ENCODE measurements at places on chromosomes 4 and X.

DNA sequence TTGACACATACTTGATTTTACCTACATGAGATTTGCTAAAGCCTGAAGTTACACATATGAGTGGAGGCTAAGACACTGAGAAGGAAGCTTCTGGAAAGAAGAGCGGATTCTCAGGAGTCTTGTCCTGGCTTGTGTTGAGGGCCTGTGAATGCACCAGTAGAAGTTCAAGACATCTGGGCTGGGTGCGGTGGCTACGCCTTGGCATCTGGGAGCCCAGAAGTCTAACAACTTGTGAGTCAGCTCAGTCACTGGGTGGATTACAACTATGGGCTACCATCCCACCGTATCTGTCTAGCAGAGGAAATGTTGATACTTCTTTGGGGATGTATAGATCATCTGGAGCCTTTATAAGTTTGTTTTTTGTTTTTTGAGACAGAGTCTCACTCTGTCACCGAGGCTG, 375.6 kb upstream of the SMIM31 start:
- no peak for DNase-seq

DNA sequence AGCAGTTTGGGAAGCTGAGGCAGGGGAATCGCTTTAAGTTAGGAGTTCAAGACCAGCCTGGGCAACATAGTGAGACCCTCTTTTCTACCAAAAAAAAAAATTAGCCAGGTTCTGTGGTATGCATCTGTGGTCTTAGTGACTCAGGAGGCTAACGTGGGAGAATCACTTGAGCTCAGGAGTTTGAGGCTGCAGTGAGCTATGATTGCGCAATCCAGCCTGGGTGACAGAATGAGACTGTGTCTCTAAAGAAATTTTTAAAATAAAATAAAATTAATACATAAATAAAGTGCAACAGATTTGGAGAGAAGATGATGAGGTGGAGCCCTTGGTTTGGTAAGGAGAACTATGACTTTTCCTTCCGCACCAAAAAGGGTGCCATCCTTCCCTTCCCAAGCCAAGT, 436.9 kb downstream of the NLGN4X start:
- DNase-seq = no peak

DNA sequence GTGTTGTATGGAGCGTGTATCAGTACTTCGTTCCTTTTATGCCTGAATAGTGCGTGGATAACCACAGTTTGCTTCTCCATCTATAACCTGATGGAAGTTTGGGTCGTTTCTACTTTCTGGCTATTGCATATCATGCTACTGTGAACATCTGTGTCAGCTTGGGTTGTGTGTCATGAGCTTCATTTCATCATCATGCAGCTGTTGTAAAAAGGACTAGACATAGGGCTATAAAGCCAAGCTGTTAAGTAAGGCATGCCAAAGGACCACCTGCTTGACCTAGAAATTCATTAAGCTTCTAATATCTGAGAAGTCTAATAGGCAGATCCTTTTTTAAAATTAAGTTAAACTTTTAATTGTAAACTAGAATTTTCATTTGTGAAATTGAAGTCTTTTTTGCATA, 18.4 kb downstream of the SMS start:
- no peak for DNase-seq

DNA sequence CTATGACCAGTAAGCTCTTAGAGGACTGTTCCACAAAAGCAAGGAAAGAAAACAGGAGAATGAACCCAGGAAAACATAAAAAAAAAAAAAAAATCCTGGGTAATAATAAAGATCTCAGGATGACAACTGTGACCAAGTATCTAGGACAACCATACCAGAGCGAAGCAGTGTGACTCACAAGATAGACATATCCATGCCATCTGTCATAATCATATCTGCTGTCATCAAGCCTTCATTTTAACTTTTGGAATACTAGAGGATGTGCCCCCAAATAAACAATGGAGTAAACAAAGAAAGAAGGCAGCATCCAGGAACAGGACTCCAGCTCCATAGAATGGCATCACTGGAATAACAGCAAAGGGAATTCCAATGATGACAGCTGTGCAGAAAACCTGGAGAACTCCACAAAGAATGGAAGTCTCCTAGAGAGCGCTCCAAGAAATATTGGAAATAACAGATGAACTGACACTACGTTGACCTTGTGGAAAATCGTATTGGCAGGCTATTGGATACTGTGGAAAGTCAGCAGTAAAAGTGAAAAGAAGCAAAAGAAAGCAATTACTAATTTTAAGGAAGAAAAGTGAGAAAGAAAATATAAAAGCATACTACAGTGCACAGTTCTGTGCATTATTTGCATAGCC, 35.3 kb downstream of the HPGDS start:
- no peak for DNase-seq

DNA sequence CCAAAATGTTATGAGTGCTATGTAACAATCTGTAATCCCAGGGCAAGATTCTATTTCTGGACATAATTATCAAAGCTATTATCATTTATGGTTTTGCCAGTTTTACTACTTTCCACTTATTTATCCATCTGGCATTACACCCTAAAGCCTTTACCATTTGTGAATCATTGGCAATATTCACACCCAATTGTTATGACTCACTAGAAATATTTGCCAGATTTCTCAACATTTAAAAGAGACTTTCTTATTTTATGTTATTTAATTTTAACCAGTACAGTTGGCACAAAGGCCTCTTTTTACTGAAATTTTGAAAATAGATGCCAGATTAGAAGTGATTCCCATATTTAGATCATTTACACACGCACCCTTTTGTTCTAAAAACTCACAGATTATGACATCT, 242.7 kb upstream of the WDFY3 start:
- peak; percentile 12 for DNase-seq

DNA sequence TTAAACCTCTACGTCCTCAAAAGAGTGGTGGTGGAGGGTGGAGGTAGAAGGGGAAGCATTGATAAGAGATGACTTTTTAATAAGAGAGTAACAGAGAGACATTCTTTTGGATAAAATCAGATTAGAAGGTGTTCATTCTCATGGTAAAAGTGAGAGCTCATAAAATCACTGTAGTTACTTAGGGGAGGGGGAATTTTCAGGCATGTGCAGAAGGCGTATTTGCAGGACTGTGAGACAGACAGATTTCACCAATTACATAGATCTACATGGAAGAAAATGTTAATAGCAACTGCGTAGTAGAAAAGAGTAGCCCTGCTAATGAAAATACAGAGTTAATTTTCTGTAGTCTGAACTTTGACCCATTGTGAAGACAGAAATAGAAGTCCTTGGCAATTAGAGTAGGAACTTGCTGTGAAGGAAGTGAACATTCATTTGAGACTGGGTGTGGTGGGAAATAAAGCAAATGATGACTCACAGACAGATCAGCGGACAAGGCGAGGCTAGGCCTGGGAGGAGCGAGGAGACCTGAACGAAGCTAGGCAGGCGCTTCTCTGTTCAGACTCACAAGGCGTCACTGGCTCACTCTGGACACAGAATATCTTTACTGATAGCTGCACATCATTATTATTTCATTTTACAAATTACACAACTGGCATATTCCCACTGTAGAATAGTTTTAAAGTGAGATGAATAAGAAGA, 57.2 kb upstream of the FAM9C start:
- peak; percentile 74 for DNase-seq

DNA sequence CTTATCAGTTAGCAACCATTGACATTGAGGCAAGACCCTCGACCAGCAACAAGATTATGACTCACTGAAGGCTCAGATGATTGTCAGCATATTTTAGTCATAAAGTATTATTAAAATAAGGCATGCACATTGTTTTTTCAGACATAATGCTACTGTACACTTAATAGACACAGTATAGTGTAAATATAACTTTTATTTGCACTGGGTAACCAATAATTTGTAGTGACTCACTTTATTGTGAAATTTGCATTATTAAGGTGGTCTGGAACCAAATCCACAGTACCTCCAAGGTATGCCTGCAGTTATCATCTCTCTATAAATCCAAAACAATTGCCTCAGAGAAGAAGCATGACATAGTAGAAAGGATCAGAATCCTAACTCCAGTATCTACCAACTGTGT, 330.1 kb upstream of the SMIM31 start:
- DNase-seq = no peak

DNA sequence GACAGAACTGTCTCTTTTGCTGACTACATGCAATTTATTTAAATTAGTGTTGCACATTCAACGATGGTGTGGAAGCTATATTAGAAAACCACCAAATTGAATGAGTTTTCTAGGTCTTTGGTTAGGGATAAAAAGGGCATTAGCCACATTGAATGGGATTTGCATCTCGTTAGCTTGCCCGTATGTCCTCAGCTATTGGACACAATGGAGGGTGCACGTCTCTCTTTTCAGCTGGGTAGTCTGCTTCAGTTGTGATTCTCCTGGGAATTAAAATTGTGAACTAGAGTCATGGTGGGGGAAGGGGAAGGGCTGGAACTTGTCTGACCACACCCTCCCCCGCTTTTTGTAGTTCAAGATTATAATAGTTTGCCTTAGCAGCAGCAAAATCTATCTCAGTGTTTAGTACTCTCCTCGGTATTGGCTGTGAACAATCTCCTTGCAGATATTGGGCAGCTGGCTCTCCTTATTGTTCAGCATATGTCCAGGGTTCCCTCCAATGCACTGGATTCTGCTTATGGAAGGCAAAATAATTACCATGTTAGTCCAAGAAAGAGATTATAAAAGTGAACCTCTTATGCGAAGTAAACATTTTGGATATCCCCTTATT, 23.3 kb downstream of the TRIM2 start:
- DNase-seq = no peak

GRCh38 chrX:10534611-10535010, 85.8 kb downstream of the MID1 start:
- DNase-seq = no peak

- DNase-seq = peak; percentile 21
Observed at GRCh38 chrX:71301195-71301924, at the start of gene ITGB1BP2. ITGB1BP2 (plus strand) TSS chrX:71301750; CDS start chrX:71301807, 57 bp downstream.

DNA sequence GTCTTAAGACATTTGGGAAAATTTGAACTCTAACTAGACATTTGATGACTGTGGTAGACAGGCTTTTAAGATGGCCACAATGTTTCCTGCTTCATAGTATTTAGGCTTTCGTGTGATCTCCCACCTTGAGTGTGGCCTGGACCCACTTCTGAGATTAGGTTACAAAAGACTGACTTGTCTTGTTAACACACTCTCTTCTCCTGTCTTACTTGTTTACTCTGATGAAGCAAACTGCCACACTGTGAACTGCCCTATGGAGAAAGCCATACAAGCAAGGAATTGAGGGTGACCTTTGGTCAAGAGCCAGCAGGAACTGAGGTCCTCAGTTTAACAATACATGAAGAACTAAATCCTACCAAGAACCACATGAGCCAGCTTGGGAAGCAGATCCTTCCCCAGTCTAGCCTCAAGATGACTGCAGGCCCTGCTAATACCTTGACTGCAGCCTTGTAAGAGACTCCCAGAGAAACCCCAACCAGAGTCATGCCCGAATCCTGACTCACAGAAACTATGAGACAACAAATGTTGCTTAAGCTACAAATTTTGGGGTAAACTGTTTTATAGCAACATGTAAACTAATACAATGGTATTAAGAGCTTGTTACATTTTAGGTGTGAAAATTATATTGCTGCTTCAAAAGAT, 20.3 kb downstream of the UBA6 start:
- DNase-seq = peak; percentile 38

DNA sequence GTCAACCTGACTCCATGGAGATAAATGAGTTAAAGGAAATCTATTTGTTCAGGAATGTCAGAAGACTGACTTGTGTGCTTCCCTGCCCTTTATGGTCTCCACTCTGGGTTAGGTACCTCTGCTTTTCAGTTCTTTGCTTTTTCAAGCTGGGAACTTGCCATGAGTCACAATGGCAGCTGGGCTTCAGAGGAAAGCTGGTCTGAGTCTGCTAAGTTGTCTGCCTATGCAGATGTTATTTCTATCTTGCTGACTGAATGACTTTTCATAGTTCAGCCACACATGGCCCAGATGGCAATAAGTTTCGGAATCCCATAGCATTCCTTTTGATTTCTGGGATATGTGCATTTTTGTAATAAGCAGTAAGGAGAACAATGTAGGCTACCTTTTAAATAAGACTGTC, 337.9 kb upstream of the FGF13 start:
- DNase-seq = no peak

DNA sequence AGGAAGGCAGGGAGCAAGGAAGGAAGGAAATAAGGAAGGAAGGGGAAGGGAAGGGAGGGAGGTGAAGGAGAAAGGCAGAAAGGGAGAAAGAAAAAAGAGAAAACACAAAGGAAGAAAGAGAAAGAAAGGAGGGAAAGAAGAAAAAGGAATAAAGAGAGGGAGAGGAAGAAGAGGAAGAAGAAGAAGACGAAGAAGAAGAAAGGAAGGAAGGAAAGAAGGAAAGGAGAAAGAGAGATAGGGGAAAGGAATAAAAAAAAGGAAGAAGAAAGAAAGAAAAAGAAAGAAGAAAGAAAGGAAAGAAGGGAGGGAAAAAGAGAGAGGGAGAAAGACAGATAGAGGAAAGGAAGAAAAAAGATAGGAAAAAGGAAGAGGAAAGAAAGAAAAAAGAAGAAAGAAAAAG, 128.0 kb downstream of the MXRA5 start:
- DNase-seq = no peak

DNA sequence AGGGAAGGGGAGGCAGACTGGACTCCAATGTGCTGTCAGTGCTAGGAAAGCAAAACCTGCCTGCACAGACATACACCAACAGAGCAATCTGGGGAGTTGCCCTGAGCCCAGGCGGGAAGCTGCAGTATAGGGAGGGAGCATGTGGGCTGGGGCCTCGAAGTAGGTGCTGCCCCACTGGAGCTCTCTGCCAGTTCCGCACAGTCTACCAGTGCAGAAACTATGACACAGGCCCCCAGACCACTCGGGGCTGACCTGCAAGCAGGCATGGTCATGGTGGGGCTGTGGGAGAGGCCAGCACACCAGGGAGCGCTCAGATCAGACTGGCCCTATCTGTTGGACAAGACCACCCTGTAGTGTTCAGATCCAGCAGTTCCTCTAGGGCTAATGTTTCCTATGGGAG, 344.1 kb upstream of the TRAM1L1 start:
- no peak for DNase-seq

- DNase-seq = no peak
Observed at GRCh38 chr4:95522682-95523530, 25.9 kb downstream of the UNC5C start.

GRCh38 chrX:46244451-46244850, 300.8 kb downstream of the ZNF674 start:
- DNase-seq = no peak

DNA sequence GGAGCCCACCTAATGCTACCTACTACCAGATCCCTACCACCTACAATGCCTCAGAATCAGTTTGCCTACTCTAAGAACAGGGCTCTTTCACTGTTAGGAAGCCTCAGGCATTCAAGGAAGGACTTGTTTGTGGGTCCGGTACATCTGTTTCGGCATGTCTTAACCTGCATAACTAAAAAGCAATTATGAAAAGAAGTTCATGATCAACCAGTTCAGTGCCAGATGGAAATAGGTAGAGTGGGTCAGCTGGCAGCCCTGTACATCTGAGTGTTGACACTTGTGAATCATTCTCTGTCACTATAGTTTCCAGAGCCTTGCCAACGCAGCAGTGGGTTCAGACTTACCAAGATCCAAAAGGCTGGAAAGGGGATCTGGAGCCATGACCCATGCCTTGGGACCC, 3.3 kb downstream of the TMEM185A start:
- DNase-seq = no peak

GRCh38 chr4:25536564-25537320, 118.9 kb upstream of the SLC34A2 start:
- DNase-seq = no peak

- no peak for DNase-seq
Observed at GRCh38 chrX:153864561-153865320, 21.2 kb downstream of the L1CAM start.
